Stimulated activated CD4-positive, alpha-beta T cell treated with anti-CD3 and anti-CD28 coated beads, Interleukin-1b, Interleukin-23, amount 100 ng/mL, for 1 hour (primary cell): ENCODE measurements at places on chromosomes 13 and 19.
A peak's percentile ranks its signal among the peaks of the same experiment; 100 is the strongest.

DNA sequence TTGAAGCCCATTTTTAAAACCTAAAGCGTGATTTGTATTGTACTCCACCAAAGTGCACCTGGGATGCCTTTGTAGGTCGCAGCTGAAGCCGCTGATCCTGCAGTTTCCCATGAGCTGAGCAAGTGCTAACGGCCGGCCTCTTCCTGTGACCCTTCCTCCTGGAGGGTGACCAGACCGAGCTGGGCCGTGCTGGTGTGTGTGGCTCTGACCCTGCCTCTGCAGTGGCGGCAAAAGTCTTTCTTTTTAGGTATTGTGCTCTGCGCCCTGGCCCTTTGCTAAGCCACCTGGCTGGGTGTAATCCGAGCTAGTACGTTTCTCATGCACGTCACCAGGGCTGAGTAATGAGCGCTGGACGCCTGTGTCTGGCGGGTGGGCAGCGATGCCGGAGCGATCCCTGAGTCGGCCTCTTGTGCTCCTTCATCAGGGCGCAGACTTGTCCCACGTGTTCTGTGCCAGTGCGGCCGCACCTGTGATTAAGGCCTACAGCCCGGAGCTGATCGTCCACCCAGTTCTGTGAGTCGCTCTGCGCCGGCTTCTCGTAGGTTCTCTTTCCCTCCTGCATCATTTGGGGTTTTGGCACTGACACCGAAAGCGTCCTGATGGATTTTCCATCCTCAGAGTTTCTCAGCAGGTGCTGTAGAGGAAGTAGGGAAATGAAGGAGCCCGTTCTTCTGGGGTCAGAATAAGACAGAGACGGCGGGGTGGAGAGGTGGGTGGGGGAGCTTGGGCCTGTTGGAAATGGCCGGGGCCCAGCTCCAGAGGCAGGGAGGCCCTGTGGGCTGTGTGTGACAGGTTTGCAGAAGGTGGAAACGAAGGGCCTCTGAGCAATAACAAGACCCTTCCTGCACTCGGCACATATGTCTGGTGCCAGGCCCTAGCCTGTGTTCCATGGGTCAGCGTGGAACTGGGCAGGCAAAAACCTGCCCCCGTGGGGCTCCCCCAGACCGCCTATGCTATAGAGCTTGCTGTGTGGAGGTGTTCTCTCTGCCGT, 9.7 kb downstream of the NAXD start:
- DNase-seq = no peak

- DNase-seq = no peak
Measured at GRCh38 chr19:1384478-1385110, 887 bp downstream of the NDUFS7 start.

DNA sequence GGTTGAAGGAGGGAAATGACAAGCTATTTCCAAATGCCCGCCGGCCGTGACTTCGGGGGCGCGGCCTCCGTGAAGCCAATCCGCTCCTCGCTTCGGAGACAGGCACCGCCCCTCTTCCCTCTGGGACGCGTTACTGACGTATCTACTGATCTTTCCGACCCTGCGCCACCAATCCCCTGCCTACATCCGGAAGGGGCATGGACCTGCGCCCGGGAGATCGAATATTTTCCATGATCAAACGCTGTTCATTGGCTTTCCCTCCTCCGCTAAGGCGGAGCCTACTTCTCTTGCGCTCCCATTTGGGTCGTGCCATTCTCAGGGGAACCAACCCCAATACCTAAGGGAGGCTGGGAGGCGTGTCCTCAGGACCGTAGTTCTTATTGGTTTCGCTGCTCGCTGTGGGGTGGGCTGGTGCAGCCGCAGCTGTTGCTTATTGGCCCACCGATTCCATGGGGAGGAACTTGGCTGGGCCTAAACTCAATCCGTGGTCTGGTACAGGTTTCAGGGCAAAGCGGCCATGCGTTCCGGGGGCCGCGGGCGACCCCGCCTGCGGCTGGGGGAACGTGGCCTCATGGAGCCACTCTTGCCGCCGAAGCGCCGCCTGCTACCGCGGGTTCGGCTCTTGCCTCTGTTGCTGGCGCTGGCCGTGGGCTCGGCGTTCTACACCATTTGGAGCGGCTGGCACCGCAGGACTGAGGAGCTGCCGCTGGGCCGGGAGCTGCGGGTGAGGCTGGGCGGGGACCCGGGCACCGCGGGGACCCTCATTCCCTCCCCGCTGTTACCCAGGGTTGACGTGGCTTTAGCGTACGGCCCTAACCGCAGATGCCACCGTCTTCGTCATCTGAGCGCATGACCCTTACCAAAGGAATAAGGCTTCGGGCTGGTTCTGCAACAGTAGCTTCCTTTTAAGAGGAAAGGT, at the start of gene QPCTL:
QPCTL (plus strand) TSS at position 480 of the 919 bp plus-strand sequence; CDS start at position 518, 38 bp downstream.
- peak; percentile 85 for DNase-seq

- DNase-seq = no peak
Measured at GRCh38 chr13:22090106-22090505, 419.2 kb downstream of the FGF9 start.

DNA sequence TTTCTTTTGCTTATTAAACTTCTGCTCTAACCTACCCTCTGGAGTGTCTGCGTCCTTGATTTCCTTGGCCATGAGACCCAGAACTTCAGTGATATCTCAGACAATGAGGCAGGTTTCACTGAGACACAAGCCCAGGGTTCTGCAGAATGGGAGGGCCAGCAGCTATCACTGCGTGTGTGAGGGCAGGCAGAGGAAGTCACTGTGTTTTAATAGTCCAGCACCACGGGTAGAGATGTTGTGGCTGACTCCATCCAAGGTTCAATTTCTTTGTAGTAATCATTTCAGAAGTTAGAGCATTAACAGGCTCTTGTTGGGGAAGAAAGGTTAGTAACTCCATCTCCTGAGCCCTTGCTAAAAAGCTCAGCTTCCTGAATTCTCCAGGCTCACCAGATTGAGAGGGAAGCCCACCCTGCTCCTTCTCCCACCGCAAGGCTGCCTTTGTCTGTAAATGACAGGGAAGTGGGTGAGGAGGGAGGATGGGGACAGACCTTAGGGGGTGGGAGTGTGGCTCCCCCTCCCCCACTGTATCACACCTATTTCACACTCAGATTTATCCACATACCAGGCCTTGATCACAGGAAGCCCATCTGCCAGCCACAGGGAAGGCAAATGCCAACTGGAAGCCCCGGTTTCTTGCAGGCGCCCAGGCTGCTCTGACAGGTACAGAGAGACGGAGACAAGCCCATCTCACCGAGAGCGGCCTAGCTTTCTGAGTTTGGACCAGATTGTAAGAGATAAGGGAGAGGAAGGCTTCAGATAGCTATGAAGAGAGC, 2.1 kb downstream of the C19orf12 start:
- no peak for DNase-seq

DNA sequence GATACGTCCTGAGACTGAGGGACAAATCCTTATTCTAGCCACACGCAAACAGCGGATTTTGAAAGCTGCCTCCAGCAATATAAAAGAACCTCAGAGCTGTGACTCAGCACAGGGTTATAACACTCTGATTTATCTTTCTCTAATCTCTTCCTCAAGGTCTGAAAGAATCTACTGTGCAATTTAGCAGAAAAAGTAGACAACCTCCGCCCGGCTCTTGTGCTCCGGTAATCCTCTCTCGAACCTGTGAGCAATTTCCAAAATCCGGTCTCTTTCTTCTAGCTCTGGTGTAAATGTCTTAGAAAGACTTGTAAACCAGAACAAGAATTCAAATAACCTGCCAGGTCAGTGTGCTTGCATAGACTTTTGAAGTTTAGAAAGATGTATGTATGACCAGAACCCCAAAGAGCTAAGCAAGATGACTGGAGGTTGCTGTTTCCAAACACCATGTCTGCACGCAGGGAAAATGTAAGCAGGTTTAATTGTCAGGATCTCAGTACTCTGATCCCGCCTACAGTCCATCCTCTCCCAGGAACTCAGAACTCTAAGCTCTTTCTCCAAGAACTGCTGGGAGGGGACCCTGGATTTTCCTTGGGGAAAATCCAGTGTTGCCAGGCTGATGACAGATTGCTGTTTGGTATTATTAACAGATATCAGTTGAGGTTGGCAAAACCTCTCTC, 338.1 kb downstream of the RFC3 start:
- DNase-seq = no peak

DNA sequence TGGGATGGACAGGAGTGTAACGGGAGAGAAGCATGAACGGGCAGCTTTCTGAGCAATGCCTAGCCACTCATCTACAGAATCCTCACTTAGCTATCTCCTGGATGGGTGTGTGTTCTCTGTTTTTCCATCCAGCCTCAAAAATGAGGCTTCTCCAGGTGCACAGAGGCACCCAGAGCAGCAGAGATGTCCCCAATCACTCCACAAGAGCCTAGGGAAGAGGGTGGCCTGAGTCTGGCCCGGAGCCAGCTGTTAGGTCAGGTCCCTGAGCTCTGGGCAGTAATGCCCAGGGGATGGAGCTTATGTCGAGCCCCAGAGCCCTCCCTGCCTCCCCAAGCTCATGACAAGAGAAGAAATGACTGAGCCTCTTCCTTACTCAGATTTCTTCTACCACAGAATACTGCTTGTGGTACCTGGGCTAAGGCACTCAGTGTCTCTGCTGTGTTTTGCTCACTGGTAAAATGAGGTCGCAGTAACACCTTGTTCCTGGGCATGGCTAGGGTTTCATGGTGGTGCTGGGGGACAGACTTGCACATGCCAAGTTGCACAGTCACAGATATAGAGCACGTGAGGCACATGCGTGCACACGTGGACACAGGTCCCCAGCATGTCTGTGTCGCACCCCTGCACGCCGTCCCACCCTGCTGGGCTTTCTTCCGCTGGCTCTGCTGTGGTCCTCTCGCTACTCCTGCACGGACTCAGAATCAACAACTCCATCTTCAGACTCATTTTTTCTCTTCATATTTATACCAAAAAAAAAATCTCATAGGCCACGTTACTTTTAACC, 86.6 kb upstream of the SOX1 start:
- DNase-seq = no peak

GRCh38 chr13:62643007-62643483, 1227.4 kb upstream of the PCDH20 start:
- no peak for DNase-seq

GRCh38 chr19:38394488-38394887, 6.0 kb downstream of the SPRED3 start:
- peak; percentile 51 for DNase-seq

DNA sequence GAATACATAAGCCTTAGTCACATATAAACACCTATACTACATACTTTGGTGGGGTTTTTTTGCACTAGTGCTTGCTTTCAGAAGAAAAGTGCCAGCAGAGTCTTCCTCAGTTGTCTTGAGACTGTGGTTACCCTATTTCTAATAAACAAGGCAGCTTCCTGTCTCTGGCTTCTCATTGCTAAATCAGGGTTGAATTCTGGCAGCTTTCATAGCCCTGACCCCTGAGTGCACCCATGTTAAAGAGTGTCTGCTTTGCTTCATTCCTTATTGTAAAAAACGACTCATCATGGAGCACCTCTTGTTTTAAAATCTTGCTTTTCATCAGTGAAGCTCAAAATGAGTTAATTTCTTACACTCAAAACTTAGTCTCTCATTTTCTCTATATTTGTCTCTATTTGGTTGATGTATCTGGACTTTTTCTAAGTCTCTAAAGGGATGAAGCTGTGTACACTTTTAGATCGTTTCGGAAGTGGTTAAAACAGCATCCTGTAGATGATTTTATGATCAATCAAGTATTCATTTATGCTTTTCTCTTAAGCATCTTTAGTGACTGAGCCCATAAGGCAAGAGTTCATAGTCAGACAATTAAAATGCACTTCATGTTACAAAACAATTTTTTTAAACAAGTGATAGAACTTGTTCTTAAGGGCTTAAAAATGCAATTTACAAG, 72.1 kb downstream of the KLF12 start:
- no peak for DNase-seq

GRCh38 chr19:51573331-51573730, 2.2 kb downstream of the ZNF175 start:
- no peak for DNase-seq

- no peak for DNase-seq
Measured at GRCh38 chr19:44722131-44723121, 23.5 kb downstream of the CEACAM16 start.

- DNase-seq = no peak
Measured at GRCh38 chr13:33490461-33491327, 205.1 kb upstream of the STARD13 start.

- DNase-seq = no peak
Measured at GRCh38 chr19:46441866-46442265, 13.1 kb upstream of the PNMA8C start.

DNA sequence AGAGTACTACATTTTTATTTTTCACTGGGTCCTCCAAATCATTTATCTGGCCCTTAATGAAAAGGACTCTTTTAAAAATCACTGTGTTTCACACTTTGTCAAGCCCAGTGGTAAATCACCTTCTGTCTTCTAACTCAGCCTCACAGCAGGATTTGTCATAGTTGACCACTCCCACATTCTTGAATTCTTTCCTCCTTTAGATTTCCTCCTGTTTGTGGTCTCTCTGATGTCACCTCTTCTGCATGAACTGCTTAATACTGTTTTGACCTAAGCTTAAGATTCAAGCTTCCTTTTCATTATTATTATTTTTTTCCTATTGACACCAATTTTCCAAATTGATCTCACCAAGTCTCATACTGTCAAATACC, 899.8 kb upstream of the MIR17HG start:
- DNase-seq = no peak

DNA sequence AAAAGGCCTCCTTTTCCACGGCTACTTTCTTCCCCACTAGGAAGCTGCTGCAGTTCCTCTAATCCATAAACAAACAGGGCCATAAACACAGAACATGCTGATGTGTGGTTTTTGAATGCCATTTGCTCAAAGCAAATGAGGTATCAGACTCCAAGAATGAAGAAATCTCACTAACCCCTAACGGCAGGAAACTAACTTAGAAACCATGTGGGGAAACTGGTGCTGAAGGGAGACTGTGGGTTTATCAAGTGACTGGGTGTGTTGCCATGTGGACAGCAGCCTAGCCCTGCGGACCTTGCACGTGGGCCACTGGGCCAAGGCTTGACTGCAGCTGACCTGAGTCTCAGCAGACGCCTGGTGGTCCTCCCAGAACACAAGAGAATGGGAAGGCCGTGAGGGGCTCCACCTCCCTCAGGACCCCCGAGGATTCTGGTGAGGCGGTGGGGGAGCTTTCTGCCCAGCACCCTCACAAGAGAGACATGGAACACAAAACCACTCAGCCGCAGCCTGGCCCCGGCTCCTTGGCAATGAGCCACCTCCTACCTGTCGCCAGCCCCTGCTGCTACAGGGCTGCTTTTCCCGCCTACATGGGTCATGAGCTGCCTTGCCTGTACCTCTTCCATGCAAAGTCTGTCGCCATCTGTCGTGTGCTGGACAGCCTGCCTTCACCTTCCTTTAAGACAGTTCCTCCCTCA, 10.6 kb downstream of the SLC15A1 start:
- no peak for DNase-seq

DNA sequence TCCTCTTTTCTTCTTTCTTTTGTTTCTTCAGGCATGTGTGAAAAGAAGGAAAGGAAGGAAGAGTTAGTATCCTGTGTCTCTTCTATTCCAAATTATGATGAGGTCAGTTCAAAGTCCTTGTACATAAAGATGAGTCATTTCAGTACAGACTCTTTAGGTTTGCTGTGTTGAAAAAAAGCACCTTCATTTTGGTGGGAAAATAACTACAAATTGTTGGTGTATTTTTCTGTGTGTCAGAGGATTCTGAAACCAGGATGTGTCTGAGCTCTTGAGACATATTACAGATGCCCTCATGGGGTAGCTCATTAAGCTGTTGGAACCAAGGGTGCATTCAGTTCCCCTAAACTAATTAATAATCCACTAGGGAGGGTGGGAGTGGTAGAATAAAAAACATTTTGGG, 5.8 kb upstream of the HSPH1 start:
- DNase-seq = no peak
